ENCODE measurements at places on chromosomes 4 and X.

- DNase-seq, result no peak
Measured at GRCh38 chr4:153661215-153661822, 22.8 kb upstream of the TLR2 start.

GRCh38 chr4:83012200-83012686 lies 1.6 kb upstream of the LIN54 start:
- peak; percentile 38 for DNase-seq

DNA sequence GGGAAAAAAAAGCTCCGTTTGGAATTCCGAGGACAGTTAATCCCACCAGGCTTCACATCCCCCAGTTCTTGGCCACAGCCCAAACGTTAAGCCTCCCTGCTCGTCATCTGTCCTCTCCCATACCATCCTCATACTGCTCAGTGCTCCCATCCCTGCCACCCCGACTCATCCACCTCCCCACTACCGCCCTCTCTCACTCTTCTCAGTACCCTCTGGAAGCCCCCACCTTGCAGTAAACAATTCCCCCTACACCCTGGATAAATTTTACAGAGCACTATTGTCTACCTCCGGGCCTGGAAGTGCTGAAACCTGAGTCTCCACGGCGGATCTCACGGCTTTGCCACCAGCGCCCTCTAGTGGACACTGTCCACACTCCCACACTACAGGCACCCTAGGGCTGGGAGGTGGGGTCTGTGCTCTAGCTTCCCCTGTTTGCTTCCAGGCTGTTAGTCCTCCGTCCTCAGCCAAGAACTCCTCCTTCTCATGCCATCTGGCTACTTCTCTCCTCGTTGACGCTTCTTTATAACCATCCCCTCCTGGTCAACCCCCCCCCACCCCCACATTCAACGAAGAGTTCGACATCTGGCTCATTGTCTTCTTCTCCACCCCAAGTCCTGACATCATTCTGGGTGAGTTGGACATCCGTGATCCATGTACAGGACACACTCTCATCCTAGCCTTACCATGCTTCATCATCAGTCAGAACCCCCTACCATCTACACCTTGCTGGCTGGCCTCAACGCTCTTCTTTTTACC lies 54.5 kb downstream of the RTL9 start:
- peak; percentile 67 for DNase-seq

- no peak for DNase-seq
Measured at GRCh38 chrX:66902081-66902480, 263.2 kb upstream of the EDA2R start.

DNA sequence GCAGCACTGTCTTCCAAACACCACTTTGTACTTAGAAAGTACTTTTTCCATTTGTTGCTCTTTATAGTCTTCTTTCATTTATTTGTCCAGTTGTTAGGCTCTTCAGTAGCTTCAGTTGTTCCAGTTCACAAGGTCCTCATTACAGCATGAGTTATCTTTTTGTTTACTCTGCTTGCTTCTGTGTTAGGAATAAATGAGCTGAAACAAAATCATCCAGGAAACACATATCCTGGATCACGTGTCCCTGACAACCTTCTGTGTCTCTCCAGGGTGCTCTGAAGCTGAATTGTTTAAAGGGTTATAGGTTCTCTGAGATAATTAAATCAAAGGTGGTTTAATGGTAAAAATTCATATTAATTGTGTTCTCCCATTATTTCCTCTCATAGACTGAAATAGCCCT lies 19.9 kb upstream of the KLHL8 start:
- DNase-seq, result peak; percentile 81

GRCh38 chr4:1201851-1202525 lies 29.6 kb upstream of the SPON2 start:
- no peak for DNase-seq

GRCh38 chr4:101183666-101184373 lies 163.5 kb downstream of the PPP3CA start:
- peak; percentile 75 for DNase-seq

- no peak for DNase-seq
Measured at GRCh38 chrX:153421856-153422255, 10.6 kb downstream of the ZFP92 start.

GRCh38 chrX:675279-675954 lies 44.8 kb downstream of the SHOX start:
- DNase-seq, result no peak

- DNase-seq, result no peak
Measured at GRCh38 chrX:1813809-1814208, 198.9 kb downstream of the ASMT start.

GRCh38 chr4:20127626-20128025 lies 124.1 kb upstream of the SLIT2 start:
- DNase-seq, result no peak

DNA sequence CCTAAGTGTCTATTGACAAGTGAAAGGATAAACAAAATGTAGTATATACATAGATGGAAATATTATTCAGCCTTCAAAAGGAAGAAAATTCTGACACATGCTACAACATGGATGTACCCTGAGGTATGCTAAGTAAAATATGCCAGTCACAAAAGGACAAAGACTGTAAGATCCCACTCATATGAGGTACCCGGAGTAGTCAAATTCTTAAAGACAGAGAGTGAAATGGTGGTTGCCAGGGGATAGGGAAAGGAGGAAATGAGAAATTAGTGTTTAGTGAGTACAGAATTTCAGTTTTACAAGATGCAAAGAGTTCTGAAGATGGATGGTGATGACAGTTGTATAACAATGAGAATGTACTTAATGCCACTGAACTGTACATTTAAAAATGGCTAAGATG lies 102.3 kb upstream of the NAP1L5 start:
- DNase-seq, result no peak

GRCh38 chr4:6454112-6454910 lies 18.1 kb downstream of the PPP2R2C start:
- no peak for DNase-seq

DNA sequence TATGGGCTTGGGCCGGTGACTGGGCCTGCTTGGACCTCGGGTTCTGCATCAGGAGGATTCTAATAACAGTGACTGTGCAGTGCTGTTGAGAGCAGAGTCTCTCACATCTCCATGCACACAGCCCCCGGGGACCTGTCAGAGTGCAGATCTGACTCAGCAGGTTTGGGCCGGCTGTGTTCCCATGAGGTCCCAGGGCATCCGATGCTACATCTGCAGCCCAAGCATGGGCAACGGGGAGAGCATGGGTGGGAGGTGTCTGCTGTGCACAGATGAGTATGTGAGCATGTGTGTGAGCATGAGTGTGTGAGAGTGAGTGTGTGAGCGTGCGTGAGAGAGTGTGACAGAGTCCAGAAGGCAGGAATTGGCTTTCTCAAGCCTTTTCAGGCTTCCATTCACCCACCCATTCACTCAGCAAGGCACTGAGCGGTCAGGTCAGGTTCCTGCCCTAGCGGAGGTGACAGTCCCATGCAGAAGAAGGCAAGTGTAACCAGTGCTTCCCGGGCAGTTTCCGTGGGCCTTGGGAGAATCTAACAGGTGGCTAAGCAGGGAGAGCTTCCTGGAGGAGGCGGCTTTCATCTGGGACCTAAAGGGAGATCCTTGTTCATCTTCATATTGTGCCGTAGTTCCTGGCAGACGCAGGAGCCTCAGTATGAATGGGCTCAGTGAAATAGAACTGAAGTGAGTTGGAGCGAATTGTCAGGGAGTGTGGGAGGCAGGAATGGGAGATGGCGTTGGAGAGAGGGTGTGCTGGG lies 62.6 kb downstream of the SORCS2 start:
- no peak for DNase-seq

GRCh38 chrX:129737916-129738315 lies 863 bp upstream of the XPNPEP2 start:
- peak; percentile 46 for DNase-seq

- DNase-seq, result no peak
Measured at GRCh38 chr4:77510367-77510766, 95.3 kb upstream of the CXCL13 start.
